HuH-7 (cell line): ENCODE measurements at places on chromosomes 11 and 22.
A peak's percentile ranks its signal among the peaks of the same experiment; 100 is the strongest.

DNA sequence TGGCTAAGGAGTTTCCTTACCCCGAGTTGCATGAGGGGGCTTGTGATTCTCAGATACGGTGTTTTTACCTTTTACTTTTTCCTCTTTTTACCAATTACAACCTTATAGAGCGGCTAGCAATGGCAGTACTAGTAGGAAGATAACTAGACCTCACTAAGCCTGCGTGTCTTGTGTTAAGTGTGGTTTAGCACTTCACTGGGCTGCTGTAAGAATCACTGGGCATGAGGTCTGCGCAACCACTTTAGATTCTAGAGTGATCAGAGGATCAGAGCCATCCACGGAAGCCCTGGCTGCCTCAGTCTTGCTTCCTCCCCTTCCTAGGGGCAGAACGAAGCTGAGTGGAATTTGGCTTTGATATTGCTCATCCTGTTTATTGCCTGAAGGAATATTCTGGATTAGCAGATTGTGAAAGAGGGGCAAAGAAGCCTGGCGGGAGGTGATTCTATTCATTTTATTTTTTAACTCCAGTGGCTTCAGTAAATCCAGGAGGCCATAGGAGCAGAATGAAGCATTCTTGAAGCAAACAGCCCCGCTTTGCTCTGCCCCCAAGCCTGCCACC, 88.5 kb downstream of the GRAMD1B start:
- no peak for DNase-seq

GRCh38 chr11:113278481-113278880, 35.9 kb upstream of the TTC12 start:
- DNase-seq = no peak

- DNase-seq = no peak
Measured at GRCh38 chr22:30830907-30831306, 136.2 kb downstream of the OSBP2 start.

DNA sequence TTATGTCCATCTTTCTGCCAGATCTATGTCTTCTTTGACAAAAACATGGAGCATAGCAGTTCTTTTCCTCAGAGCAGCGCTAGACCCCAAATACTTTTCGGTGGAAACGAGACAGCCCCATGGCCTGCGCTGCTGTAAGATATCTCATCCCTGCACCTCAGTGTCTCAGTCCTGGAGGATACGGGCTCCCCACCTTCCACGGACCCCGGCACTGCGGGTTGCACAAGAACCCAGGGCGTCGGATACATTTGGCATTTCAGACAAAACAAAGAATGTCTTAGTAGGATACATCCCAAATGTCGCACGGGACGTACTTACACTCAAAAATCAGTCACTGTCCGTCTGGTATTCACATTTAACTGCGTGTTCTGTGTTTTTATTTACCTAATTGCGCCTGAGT, 9.9 kb upstream of the GAL start:
- DNase-seq = no peak

DNA sequence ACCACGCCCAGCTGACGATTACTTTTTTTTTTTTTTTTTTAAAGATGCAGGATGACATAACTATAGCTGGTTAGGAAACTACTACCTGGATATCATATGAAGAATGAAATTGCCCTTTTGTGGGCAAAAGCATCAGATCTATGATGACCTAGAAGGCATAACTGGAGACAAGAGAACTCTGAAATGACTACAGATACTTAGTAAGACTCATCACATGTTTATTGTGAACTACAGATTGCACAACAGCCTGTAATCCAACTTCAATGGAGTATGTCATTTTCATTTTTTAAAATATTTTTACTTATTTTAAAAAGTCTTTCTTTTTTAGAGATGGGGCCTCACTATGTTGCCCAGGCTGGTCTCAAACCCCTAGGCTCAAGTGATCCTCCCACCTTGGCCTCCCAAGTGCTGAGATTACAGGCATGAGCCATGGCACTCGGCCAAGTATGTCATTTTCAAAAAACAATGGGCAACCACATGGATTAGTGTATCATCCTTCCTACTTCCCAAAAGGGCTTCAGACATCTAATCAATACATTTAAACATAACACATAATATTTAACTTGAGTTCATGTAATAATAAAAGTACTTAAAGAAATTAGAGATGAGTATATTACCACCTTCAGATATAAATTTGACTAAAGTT, 3.3 kb downstream of the MTMR2 start:
- DNase-seq = no peak

- no peak for DNase-seq
Measured at GRCh38 chr11:111046291-111046690, 199.2 kb upstream of the POU2AF2 start.

DNA sequence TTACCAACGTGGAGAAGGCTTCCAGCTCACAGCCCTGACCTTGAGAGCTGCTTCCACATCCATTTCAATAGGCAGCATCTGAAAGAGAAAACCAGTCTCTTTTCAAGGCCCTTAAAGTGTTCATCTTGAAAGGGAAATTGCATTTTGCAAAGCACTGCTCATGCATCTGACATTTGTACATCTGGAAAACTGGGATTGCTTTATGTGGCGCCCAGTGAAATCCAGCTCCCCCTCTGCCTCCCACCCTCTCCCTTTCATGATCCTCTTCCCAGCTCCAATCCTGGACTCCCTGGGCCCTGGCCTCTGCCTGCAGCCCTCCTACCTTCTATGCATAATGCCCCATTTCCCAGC, 17.4 kb downstream of the TP53AIP1 start:
- no peak for DNase-seq

- no peak for DNase-seq
Measured at GRCh38 chr11:62553839-62554361, 7.3 kb upstream of the AHNAK start.

- no peak for DNase-seq
Measured at GRCh38 chr11:75966537-75967287, 151.7 kb downstream of the UVRAG start.

DNA sequence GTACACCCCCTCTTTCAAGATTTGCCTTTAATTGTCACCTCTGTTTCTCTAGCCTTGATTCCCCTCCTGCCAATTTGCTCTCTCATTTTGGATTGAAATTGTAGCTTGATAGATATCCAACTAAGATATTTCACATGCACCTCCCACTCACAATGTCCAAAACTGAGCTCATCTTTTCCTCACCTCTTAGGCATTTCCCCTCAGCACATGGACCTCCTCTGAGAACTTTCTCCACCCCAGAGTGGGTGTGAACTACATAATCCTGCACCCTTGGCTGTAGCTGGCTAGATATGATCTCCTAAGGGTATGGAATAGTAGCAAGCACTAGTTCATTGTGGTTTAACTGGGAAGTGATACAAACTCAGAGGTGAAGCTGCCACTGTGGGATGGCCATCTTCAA, 91.5 kb upstream of the SESN3 start:
- DNase-seq = no peak

- no peak for DNase-seq
Measured at GRCh38 chr22:35846804-35847203, 129.1 kb downstream of the APOL5 start.

GRCh38 chr11:113928311-113928710, 23.7 kb downstream of the HTR3B start:
- DNase-seq = no peak

- no peak for DNase-seq
Measured at GRCh38 chr11:84455691-84456090, 1169.5 kb upstream of the CCDC90B start.

GRCh38 chr11:34819740-34820482, 96.3 kb downstream of the APIP start:
- no peak for DNase-seq

- DNase-seq = peak; percentile 76
Measured at GRCh38 chr11:57144531-57145320, 37.0 kb upstream of the LRRC55 start.

GRCh38 chr22:46075764-46076531, 74.4 kb upstream of the PPARA start:
- no peak for DNase-seq

- DNase-seq = no peak
Measured at GRCh38 chr11:73532310-73532709, 65.6 kb downstream of the FAM168A start.

DNA sequence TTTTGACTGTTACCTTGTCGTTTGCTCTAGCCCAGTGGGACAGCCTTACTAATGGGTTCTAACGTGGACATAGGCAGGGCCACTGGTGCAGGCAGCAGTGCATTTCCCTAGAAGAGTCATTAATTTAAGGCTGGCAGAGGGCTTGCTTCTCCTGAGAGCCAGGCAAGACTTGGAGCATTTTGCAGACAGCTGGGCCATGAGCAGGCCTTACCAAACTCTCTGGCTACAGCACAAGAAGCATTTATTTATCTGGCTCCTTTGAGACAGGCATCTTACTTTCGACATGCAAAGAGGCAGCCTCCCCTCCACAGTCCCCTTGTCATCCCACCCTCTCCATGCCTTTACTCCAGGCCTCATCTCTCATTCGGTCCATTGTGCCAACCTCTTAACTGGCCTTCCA, 139.9 kb downstream of the CSNK2A3 start:
- no peak for DNase-seq

DNA sequence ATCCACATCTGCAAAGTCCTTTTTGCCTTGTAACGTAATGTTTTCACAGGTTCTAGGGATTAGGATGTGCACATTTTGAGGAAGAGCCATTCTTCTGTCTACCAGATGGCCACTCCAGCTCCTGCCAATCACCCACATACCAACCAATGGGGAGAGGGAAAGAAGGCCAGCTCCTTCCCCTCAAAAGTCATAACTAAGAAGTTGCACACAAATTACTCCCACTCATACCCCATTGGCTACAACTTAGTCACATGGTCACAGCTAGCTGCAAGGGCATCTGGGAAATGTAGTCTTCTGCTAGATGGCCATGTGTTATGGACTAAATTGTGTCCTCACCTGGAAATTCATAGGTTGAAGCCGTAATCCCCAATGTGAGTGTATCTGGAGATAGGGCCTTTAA, 15.4 kb upstream of the MYOD1 start:
- no peak for DNase-seq

DNA sequence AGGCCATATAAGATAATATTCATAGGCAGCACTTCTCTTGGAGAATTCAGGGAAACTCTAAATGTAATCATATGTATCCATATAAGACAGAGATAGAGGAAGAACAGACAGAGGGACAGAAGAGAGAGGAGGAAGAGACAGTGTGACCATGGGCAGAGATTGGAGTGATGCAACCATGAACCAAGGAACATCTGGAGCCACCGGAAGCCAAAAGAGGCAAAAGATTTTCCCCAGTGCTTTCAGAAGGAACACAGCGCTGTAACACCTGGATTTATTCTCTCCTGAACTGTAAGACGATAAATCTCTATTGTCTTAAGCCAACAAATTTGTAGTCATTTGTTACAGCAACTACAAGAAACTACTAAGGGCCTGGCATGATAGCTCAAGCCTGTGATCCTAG, 57.7 kb downstream of the GAB2 start:
- no peak for DNase-seq

- DNase-seq = no peak
Measured at GRCh38 chr11:110003426-110003825, 89.8 kb upstream of the ZC3H12C start.

- DNase-seq = no peak
Measured at GRCh38 chr22:27880778-27881394, 38.2 kb downstream of the PITPNB start.

DNA sequence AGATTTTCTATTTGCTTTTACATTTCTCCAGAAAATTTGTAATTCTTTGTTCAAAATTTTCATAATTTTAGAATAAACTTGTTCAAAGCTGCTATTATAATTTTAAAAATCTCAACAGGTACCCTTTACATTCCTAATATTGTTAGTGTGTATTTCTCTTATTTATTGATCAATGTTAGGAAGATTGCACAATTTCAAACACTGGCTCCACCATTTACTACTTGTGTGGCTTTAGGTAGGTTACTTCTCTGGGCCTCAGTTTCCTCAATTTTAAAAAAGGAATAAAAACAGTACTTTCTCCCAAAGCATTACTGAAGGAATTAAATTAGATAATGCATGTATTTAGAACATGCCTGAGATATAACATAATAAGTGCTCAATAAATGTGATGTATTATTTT, 180.2 kb downstream of the SBF2 start:
- no peak for DNase-seq

DNA sequence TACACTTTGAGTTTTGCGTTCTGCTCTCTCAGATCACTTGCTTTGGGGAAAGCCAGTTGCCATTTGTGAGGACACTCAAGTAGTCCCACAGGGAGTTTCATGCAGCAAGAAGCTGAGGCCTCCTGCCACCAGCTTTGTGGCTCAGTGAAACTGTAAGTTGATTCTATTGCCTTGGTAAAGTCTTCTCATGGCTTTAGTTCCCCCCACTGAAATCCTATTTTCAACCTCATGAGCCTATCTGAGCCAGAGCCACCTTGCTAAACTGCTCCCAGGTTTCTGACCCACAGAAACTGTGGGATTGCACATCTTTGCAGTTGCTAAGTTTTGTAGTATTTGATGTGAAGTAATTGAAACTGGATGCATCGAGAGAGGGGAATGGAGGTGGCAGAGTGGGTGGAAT, 85.4 kb upstream of the TOP3B start:
- no peak for DNase-seq

GRCh38 chr11:91248199-91248807, 976.3 kb upstream of the FAT3 start:
- DNase-seq = no peak

DNA sequence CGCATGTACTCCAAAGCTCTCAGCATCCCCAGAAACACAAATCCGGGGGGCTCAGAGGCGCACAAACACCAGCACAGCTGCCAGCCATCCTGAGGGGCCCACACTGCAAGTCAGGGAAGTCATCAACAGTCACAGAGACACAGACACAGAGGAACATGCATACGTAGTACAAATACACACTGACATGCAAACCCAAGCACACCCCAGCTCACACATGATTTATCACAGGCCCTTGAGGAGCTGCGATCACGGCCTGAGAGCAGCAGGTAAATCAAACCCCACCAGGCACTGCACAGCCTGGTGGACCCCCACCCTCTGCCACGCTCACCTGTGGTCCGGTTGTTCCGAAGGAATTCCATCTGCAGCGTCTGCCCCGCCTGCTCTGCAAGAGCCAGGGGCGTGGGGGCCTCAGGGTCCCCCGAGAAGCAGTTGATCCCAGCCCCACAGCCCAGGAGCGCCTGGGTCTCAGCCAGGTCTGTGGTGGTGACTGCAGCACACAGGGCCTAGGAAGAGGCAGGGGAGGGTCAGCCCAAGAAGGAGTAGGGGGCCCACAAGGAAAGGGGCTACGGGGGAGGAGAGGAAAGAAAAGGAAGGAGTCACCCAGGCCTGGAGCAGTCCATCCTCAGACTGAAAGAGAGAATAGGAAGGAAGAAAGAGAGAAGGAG, 28.5 kb upstream of the PDE2A start:
- DNase-seq = no peak

DNA sequence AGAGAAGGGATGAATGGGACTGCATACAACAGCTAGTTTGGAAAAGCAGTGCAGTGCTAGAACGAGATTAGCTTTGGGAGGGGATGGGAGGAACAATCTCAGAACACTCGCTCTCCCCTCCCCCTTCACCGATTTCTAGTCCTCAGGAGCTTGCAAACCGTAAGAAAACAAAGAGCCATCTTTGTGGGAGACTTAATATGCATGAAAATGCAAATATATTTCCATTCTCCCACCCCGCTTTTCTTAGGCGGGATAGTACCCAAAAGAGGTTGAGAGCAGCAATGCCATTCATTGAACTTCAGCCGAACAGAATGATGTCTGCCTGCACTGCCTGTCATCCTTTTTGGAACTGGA, 1.1 kb downstream of the SPINDOC start:
- DNase-seq = no peak

- DNase-seq = no peak
Measured at GRCh38 chr11:71423181-71423790, 24.9 kb downstream of the DHCR7 start.
